ENCODE measurements at places on chromosomes 13 and 19.

GRCh38 chr13:105442949-105443699 is 1092.3 kb downstream of the EFNB2 start:
- peak; percentile 99 for DNase-seq

DNA sequence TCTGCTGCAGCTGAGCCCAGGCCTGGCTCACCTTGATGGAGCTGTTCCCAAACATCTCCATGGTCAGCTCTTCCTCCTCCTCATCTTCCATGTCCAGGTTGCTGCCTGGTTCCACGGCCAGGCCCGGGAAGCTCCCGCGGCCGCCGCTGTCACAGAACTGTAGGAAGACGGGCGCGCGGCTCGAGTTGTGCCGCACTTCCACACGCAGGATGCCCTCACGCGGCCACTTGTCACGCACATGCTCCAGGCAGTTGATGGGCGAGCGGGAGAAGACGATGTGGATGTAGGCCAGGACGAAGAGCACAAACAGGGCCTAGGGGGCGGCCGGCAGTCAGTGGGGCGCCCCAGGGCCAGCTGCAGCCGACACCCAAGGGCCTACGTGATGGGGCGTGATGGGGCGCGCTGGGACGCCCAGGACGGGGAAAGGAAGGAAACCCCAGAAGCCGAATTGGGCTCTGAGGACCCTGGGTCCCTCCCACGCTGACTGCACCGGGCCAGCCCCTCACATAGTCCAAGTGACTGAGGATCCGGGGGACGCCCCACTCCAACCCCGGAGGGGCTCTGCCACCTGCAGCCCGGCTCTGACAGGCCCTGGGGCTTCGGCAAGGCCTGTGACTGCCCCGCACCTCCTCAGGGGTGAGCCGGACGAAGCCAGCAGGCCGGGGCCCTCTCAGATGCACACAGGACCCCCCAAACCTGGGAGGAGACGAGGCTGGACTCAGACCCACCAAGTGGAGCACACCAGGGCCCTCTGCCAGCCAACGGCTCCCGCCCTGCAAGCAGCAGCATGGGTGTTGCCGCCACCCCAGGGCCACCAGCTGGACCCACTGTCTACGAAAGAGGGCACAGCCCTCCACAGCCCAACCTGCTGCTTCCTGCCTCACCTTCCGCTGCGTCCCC is 6.5 kb downstream of the TMEM259 start:
- no peak for DNase-seq

DNA sequence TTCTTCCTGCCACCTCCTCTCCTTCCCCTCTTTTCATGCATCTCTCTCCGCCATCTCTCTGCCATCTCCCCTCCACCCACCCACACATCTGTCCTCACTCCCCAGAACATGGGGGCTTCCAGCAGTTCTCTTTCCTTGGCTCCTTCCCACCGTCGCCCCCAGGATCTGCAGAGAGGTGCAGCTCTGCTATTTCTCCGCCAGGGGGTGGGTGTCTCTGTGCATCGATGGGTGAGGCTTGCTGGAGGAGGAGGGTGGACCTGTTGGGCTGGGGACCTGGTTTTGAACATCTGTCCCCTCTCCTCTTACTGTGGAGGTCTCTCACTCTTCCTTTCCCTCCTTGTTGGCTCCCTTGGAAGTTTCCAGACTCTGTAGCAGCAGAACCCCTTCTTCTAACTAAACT is 51.7 kb downstream of the MYH14 start:
- DNase-seq, result no peak

- no peak for DNase-seq
Observed at GRCh38 chr13:25923217-25924085, 128.4 kb downstream of the SHISA2 start.

GRCh38 chr13:39044536-39044935 is 6.3 kb downstream of the NHLRC3 start:
- no peak for DNase-seq

DNA sequence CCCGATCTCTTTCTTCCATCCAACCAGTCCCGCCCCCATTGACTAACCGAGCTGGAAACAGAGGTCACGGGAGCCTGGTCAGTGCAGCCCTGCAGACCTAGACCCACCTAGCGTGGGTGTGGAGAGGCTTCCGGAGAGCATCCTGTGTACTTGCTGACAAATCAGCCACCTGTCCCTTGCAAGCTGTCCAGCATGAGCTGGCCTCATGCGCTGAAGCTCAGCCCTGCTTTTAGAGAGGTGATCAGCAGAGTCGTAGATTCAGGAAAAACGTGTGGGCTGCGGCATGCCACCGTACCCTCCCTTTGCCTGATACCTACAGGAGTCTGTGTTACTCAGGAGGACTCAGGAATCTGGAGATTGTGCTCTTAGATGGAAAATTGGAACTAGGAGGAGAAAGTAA is 80.3 kb upstream of the UQCRFS1 start:
- no peak for DNase-seq

- DNase-seq, result no peak
Observed at GRCh38 chr19:13841962-13842290, 35.0 kb upstream of the NANOS3 start.

DNA sequence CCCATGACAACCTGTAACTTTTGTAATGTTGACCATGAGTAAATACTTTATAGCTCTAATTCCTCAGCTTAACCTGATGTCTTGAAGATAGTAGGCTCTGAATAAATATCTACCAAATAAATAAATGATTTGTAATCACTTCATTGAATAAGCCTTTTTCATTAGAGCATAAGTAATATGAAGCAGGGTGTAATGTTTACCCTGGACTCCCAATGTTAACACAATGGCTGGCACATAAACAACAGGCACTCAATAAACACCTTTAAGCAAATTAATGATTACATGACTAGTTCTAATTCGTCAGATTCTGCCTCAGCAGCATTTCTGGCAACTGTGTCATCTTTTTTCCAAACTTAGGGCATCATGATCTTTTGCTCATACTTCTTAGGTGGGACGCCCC is 396.3 kb downstream of the LIG4 start:
- DNase-seq, result no peak

- no peak for DNase-seq
Observed at GRCh38 chr13:43368003-43368402, 344.6 kb downstream of the DNAJC15 start.

- DNase-seq, result no peak
Observed at GRCh38 chr13:59609421-59609820, 554.3 kb downstream of the DIAPH3 start.

- DNase-seq, result no peak
Observed at GRCh38 chr19:18776736-18777135, 14.4 kb downstream of the COMP start.

DNA sequence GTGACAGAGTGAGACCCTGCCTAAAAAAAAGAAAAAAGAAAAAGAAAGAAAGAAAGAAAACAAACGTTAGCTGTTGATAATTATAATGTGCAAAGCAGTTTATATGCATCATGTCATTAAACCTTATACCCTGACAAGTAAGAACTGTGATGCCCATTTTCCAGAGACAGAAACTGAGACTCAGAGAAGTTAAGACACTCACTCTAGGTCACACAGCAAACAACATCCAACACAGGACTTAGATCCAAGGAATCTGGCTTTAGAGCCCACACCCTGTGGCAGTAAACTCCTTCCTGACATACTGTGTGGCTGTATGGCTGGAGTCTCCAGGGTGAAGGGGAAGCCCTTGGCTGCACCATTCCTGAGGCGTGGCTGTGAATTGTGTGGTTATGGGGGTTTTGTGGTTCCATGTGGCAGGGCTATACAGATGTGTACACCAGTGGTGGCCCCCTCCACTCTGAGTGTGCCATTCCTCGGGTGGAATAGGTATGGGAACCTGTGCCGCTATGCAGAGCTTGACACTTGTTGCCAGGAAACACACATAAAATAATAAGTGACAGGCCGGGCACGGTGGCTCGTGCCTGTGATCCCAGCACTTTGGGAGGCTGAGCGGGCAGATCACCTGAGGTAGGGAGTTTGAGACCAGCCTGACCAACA is 15.6 kb downstream of the AXL start:
- no peak for DNase-seq

DNA sequence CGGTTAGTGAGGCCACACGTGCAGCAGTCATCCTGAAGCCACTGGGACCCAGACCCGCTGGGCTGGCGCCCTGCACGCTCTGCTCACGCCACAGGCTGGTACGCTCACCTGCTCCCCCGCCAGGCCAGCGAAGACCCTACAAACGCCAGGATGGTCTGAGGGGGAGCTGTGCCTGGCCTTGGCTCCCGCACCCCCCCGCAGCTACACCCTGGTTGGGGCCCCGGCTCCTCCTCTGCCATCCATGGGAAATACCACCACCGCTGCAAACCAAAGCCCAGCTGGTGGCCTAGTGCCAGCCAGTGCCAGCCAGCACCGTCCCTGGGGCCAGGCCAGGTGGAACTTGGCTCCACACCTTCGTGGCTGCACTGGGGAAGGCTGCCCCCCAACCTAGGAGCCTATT is 23.3 kb upstream of the CACTIN start:
- no peak for DNase-seq

DNA sequence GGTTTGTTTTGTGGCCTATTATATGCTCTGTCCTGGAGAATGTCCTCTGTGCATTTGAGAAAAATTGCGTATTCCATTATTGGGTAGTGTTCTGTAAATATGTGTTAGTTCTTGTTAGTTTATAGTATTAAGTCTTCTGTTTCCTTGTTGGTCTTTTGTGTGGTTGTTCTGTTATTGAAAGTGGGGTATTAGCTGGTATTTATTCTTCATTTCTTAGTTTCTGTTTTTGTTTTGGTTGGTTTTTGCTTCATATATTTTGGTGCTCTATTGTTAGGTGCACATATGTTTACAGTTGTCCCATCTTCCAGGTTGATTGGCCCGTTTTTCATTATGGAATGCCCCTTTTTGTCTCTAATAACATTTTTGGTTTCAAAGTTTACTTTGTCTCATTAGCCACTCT is 77.3 kb downstream of the DNAJC15 start:
- no peak for DNase-seq

DNA sequence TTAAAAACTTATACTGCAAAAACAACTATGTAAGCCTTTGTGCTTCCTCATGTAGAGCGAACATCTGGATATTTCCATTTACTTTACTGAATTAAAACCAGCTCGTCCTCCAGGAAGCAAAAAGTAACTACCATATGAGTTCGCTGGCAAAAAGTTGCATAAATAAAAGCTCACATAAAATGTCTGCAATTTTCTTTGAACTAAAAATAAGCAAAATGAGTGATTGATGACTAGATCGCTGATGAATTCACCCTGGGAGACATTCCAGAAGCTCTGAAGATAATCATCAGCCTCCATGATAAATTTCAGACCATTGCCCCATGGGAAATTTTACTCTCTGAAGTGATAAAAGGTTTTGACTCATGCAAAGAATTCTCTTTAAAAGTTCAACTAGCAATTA is 67.3 kb upstream of the SACS start:
- peak; percentile 86 for DNase-seq

DNA sequence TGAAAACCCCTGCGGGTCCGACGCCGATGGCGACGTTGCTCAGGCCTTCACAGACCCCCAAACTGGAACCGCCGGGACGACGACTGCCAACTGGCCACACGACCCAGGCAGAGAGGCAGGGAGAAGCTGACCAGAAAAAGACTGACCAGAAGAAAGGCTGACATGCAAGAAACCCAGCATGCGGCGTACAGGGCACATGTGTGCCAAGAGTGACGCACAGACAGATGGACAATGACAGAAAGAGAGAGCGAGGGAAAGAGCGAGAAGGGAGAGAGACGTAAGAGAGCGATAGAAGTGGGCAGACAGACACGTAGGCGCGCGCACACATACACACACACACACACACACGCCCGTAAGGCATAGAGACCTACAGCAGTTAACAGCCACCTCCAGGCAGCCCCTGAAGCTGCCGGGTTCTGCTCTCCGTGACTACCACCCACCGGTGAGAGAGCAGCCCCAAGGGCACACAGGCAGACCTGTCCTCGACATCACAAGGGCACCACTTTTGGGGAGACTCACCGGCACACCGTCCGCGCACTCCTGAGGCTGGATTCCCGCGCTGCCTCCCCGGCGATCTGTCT is 67.2 kb upstream of the ZNF527 start:
- no peak for DNase-seq

GRCh38 chr19:32567486-32567885 is 13.5 kb upstream of the PDCD5 start:
- DNase-seq, result no peak

DNA sequence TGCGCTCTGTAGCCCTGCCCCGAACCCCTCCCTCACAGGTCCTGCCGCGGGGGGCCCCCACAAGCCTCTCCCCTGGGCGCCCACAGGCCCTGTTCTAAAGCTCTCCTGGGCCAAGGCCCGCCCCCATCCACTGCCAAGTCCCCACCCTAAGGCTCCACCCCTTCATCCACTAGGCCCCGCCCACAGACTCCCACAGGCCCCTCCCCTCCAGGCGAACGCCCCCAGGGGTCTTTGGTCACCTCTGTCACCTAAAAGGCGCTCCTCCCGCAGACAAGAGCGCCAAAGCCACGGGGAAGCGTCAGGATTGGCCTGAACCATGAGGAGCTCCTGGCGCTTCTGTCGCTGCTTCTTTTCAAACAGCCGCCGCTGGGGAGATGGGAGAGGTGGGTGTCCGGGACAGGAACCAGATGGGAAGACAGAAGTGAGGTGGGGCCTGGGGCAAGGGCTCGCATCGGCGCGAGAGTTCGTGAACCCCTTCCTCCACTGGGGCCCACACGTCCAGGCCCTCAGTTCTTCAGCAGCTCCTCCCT is 2.3 kb downstream of the TULP2 start:
- DNase-seq, result no peak

- DNase-seq, result peak; percentile 25
Observed at GRCh38 chr13:47421525-47421924, 524.7 kb upstream of the HTR2A start.

- no peak for DNase-seq
Observed at GRCh38 chr13:48879432-48879831, 96.3 kb upstream of the FNDC3A start.

GRCh38 chr13:74576420-74576819 is 442.2 kb upstream of the KLF12 start:
- no peak for DNase-seq

DNA sequence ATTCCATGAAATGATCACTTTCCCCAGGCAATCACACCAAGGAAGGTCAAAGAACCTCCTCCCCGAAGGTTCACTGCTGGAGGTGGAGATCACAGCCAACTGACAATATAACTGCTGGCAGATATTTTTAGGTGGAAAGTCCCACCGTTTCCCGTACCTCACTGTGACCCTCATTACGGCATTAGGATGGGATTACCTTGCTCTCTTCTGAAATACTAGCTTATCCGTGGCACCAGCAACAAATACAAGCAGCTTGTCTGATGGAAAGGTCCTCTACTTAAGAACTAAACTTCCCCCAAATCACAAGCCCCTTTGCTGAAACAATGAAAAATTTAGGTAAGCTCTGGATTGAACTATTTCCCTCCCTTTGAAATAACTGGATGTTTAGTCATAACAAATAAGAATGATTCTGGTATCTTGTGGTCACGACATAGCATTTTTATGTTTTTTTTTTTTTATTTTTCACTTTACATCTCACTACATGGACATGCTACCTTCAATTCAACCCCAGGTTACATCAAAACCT is 178.9 kb downstream of the COL4A1 start:
- DNase-seq, result no peak

- no peak for DNase-seq
Observed at GRCh38 chr13:29845440-29846056, 4.9 kb downstream of the UBL3 start.

GRCh38 chr13:100627120-100627519 is 38.5 kb upstream of the GGACT start:
- DNase-seq, result no peak

All from skeletal muscle cell (primary cell).